ENCODE measurements at places on chromosomes 16 and 17.
A peak's percentile ranks its signal among the peaks of the same experiment; 100 is the strongest.

GRCh38 chr17:8893059-8893458 is 25.6 kb upstream of the PIK3R6 start:
- DNase-seq: no peak

GRCh38 chr17:49915260-49915659 is 53.7 kb upstream of the DLX4 start:
- DNase-seq: no peak

DNA sequence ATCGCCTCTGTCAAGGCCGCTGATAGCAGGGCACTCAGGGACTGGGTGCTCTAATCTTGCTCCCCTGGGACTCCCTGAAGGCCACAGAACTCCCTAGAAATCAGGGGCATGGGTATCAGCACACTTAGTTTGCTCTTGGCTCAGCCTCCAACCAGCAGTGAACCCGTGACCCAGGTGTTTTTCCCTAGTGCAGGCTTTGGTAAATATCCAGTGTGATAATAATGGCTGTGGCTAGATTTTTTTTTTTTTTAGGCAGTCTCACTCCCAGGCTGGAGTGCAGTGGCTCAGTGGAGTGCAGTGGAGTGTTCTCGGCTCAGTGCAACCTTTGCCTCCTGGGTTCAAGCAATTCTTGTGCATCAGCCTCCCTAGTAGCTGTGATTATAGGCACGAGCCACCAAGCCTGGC is 10.3 kb downstream of the NUPR1 start:
- no peak for DNase-seq

DNA sequence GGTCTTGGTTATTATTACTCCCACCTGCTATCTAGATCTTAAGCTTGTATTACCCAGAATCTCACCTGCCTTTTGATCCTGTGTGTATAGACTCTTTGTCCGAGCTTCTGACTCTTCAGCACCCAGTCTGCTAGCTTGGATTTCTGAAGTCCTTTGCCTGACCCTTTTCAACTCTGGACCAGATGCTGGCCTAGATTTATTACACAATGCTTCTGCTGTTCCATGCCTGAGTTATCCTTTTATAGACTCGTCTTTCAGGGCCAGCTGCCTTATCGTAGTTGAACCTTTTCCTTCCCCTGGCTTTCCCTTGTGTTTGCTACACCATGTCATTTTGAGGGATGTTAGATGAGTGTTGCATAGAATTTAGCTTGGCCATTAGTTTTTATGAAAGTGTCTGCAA is 32.6 kb downstream of the RHOT1 start:
- DNase-seq: no peak

DNA sequence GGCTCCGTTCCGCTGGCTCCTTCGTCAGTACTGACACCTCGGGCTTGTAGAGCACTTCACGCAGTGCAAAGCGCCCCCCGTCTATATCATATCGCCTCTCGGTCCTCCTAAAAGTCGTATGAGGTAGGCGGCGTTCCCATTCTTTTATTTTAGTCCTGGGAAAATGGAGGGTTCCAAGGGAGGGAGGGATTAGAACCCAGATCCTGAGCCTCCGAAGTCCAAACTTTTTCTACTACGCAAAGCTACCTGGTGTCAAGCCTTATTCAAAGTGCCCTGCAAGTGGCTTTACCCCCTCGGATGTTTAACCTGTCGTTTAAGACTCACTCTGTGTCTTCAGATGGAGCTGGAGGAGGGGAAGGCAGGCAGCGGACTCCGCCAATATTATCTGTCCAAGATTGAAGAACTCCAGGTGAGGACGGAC is 348 bp upstream of the FTSJ3 start:
- no peak for DNase-seq

DNA sequence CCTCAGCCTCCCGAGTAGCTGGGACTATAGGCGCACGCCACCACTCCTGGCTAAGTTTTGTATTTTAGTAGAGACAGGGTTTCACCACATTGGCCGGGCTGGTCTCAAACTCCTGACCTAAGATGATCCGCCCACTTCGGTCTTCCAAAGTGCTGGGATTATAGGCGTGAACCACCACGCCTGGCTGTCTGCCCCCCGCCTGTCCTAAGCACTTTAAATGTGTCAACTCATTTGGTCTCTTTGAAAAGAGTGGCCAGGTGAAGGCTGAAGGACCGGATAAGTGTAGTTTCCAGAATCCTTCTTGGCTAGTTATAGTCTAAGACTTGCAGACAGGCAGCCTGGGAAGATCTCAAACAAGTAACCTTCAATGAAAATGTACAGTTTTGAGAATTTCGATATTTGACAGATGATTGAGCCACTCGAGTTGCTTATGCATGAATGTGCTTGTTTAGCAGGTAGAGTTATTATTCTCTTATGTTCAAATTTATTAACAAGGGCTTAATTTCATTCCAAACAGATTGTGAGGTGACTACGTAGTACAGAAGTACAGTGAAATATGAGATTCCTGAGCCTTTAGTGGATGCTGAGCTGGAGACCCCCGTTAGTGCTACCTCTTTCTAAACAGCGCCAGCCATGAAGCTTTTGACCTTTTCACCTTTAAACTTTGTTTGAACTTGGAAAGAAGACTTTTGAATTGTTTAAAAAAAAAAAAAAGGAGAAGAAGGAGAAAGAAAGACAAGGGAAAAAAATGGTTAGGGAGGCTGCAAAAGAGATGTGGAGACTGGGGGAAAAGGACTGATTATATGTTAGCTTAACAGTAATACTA is 164.4 kb upstream of the TBX2 start:
- DNase-seq: no peak

- no peak for DNase-seq
Measured at GRCh38 chr16:89949121-89949742, 677 bp downstream of the DEF8 start.

DNA sequence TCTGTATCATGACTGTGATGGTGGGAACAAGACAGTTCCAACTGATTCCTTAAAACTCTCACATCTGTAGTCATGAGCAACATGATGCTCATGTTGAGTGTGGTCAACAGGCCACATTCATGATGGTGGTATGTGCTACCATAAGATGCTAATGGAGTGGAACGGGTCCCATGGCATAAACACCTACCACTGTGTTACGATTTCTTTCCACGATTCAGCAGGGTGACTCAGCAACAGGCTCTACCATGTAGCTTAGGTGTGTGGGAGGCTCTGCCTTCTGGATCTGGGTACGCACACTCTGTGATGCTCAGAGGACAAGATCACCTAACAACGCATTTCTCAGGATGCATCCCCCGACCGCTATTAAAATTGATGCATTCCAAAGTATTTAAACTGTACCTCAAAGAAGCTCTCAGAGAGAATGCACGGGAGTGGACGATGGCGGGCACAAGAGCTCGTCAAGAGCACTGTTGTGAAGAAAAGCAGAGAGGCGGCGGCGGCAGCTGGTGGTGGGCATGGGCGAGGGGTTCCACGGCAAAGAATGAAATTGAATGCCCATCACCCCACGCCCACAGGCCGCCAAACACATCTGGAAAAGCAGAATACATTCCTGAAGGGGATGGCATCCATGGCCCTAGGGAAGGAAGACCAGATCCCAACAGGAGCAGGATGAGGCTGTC is 133.3 kb downstream of the ZNF778 start:
- no peak for DNase-seq

- DNase-seq: no peak
Measured at GRCh38 chr17:75959051-75959838, 18.4 kb upstream of the FBF1 start.

GRCh38 chr16:79316004-79316458 is 284.5 kb downstream of the MAF start:
- no peak for DNase-seq

DNA sequence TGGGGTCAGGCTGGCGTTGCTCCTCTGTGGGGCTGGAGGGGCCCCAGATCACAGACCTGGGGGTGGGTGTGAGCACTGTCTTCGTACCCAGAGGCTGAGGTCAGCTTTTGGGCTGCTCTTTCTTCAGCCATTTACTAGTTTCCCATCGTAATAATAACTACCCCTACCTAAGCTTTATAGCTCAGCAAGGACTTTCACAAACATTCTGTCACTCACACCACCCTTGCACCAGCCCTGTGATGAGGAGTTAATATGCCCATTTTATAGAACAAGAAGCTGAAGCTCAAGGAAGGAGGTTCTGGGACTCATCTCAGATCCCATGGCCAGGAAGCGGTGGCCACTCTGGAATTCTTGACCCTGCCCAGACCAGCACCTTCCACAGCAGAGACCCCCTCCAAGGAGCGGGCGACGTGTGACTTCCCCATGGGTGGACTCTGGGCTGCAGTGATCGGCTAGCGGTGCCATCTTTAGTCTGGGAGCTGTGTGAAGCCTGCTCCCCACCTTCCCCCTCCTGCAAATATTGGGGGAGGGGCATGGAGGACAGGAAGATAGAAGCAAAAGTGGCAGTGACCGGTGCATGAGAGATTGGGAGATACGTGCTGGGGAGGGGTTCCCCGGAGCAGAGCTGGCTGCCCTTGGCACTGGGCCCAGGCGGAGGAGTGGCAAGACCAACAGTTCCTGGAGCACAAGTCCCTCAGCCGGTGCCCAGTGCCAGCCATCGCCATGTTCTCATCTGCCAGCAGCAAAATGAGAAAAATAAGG is 81.8 kb upstream of the TOB1 start:
- peak; percentile 92 for DNase-seq

GRCh38 chr16:82965808-82966207 is 339.0 kb downstream of the CDH13 start:
- no peak for DNase-seq

GRCh38 chr17:4607773-4608187 is 23.5 kb downstream of the SMTNL2 start:
- DNase-seq: peak; percentile 97

GRCh38 chr17:77695386-77695785 is 263.1 kb upstream of the TNRC6C start:
- no peak for DNase-seq

DNA sequence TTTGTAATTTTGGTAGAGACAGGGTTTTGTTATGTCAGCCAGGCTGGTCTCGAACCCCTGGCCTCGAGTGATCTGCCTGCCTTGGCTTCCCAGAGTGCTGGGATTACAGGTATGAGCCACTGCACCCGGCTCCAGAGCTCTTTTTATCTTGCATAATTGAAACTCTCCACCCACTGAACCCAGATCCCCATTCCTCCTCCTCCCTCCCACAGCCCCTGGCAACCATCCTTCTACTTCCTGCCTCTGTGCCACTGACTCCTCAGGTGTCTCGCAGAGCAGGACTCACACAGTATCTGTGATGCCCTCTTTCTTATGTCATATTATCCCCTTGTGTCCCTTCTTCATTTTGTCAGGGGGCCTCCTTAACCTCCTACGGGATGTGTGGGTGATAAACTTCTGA is 340.7 kb downstream of the SLC39A11 start:
- DNase-seq: no peak

GRCh38 chr16:66522816-66523590 is 26.9 kb downstream of the TK2 start:
- no peak for DNase-seq

- DNase-seq: no peak
Measured at GRCh38 chr16:72244853-72245252, 72.9 kb upstream of the PMFBP1 start.

- peak; percentile 36 for DNase-seq
Measured at GRCh38 chr17:66711881-66712321, 123.0 kb upstream of the CACNG5 start.

GRCh38 chr17:8326511-8327302 is 12.9 kb upstream of the ODF4 start:
- DNase-seq: peak; percentile 92

- no peak for DNase-seq
Measured at GRCh38 chr16:1323296-1324239, 9.9 kb upstream of the BAIAP3 start.

- no peak for DNase-seq
Measured at GRCh38 chr17:15917438-15918027, 27.4 kb upstream of the ADORA2B start.

DNA sequence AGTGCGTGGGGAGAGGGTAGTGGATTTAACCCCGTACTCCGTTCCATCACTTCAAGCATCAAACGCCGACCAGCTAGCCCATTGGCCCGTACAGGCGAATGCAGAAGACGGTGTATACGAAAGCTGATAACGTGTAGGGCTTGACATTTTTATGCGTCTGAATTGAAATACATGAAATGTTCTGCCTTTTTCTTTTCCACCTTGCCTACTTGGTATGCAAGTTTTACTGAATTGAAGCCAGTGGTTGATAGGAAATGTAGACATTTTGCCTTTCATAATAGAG is 834 bp upstream of the STAT3 start:
- no peak for DNase-seq

GRCh38 chr16:66238696-66239095 is 127.8 kb upstream of the CDH5 start:
- no peak for DNase-seq

DNA sequence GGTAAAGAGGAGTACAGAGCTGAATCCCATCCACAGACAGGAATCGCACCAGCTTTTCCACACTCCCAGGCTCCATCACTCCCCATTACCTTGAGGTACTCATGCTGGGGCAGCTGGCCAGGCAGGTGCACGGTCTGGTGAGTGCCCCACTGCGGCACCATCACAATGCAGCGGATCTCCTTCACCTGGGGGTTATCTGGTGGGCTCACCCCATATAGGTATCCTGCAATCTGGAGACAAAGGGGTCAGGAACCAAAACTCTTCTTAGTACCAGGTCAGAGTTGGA is 1.8 kb upstream of the RILP start:
- DNase-seq: no peak

DNA sequence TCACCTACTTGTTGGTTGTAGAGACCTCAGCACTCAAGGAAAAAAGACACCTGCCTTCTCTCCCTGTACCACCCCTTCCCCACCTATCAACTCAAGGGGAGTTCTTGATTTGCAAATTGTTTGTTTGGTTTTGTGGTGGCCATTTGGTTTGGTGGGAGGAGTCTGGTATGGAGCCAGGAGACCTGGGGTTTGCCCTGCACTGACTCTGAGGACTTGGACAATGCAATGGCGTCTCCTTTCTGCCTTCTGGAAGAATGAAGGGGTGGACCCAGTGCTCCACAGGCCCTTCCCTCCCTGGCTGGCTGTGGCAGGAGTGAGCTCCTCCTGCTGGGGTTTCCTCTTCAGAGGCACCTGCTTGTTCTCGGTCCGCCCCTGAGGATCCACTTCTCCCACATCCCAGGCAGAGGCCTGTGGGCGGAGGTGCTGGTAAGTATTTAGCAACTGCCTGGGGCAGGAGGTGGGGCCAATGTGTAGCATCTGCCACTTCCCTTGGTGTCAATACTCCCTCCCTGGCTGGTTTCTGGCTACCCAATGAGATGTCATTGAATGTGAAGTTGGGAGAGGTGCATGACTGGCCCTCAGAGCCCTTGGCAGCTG is 164.5 kb downstream of the NTN1 start:
- DNase-seq: no peak

DNA sequence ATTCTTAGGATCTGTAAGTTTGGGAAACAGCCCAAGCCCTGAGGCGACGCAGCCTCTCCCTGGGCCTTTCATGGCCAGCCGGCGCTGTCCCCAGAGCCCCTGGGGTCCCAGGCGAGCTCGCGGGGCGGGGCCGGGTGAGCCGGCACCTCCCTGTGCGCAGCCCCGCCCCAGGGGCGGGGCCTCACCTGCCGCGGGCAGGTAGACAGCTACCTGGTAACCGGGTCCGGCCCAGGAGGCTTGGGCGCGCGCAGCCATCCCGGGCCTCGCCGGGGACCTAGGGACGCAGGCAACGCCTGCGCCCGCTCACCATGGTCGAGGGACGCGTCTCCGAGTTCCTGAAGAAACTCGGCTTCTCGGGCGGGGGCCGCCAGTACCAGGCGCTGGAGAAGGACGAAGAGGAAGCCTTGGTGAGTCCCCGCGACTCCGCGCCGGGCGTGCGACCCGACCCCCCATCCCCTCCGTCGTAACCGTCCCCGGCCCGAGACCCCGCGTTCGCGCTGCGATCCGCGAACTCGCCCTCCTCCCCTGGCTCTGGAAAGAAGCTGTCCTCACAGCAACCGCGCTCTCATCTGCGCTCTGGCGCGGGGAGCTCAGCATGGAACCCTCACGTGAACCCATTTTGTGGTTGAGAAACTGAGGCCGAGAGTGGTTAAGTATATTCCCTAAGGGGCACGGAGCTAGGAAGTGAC is at the start of gene ATP2C2:
ATP2C2 (plus strand) TSS at position 231 of the 689 bp plus-strand sequence; CDS start at position 309, 78 bp downstream.
- DNase-seq: no peak
